ENCODE measurements at places on chromosomes 1 and 21.

DNA sequence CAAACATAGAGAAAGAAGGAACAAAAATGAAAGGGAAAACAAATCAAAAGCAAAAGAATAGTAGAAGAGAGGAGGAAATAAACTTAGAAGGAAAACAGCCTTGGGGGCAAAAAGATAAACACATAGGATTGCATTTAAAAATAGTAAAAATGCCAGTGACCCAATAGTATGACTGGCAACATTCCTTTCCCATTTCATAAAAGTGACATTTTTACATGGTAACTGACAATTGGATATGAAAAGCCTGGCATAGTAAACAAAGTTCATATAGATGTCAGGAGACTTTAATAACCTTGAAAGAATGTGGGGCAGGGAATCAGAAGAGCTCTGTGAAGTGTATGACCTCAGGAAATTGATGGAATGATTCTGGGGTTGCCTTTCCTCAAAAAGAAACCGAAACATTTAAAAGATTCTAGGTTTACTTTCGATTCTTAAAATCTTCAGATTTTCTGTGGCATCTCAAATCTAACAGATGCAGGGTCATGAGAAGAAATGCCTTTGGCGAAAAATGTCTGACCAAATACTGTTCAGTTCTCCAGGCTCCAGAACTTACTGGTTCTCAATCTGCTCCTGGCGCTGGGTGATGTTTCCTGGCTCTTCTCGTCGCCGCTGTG, 33.7 kb downstream of the SPTA1 start:
- no peak for DNase-seq

DNA sequence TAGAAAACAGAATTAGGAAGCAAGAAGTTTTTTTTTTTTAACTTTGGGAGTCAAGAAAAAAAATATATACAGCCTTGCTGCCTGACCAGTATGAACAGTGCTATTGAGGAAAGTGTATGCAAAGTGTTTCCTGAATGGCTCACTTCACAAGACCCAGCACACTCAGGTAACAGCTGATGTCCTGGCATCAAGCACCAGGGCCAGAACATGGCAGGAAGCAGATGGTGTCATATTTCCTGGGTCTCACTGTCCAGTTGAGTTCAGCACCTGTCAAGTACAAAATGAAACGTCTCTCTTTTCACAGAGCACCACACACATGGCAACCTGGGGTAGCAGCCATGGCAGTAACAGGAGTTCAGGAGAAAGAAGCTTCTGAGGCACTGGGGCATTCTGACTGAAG, 372.3 kb downstream of the TTLL7 start:
- DNase-seq = no peak

GRCh38 chr1:25685938-25686665, 69.5 kb downstream of the MAN1C1 start:
- DNase-seq = no peak

DNA sequence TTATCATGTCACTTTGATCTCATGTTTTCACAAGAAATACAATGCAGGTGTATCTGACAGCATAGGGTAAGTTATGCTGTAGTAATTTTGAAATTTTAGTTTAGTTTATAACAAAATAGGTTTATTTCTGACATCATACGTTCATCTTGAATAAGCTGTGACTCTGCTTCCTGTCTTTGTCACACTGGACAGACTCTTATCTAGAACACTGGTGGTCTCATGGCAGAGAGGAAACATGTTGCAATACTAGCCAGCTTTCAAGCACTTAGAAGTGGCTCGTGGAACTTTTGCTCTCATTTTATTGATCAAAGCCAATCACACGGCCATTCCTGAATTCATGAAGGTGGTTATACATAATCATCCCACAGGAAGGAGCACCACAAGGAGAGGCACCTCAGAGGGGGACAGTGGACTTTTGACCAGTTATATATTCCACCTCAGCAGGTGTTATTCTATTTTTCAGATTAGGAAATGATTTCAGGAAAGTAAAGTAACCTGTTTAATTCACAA, 46.5 kb downstream of the CYP2J2 start:
- DNase-seq = no peak

DNA sequence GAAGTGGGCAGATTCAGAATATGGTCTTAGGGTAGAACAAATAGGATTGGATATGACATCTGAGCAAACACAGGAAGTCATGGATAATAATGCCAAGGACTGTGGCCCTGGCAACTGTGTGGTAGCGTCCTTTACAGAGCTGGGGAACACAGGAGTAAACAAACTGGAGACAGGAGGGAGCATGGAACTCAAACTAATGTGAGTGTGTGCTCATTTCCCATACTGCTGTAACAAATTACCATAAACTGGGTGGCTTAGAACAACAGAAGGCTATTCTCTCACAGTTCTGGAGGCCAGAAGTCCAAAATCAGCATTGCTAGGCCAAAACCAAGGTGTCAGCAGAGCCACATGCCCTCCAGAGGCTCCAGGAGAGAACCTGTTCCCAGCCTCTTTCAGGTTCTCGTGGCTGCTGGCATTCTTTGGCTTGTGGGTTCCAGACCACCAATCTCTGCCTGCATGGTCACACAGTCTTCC, 106.4 kb downstream of the TGFBR3 start:
- DNase-seq = no peak
